ENCODE measurements at places on chromosomes 13 and 19.

- DNase-seq, result peak; percentile 25
Measured at GRCh38 chr19:4337906-4338440, 654 bp downstream of the STAP2 start.

GRCh38 chr19:4399812-4400134 is 574 bp downstream of the SH3GL1 start:
- DNase-seq, result no peak

GRCh38 chr13:60109285-60109684 is 54.4 kb downstream of the DIAPH3 start:
- DNase-seq, result no peak

GRCh38 chr13:29598321-29598720 is 2.8 kb upstream of the SLC7A1 start:
- no peak for DNase-seq

DNA sequence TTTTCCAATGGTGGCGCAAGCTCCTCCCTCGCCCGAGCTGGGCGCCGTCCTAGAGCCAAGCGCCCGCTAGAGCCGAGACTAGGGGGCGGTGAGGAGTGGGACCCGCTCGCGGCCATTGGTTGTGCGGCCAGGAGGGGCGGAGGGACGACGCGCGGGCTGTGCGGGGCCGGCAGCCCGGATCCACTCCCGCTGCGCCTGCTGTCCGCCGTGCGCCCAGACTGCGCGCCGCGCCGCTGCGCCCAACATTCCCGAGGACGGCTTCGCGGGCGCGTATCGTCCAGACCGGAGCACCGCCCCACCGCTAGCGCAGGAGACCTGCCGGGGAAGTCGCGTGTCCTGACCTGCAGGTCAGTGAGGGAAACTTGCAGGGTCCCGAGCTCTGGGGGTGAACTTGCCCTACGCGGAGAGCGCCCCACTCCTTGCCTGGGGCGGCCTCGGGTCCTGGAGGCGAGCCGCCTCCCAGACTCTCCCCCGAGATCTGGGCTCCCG is at the start of gene SERTM1:
TSS of gene SERTM1 (plus strand) at position 183 of the 489 bp plus-strand sequence. CDS start 21,059 bp downstream, outside the sequence.
- DNase-seq, result no peak

DNA sequence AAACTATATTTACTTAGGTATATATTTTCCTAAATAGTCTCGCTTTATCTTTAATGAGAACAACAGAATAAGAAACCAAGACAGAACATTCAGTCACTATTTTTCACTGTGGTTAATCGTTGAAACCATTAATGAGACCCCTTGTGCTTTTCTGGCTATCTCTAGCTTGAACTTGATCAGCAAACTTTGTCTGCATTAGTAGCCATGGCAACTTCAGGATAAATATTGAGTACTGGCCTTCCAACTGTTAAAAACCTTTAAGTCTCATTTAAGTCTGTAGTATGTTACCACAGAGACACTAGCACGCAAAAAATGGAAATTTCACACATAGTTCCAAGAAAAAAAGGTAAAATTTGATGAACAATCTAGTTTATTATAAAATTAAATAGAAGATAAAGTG is 946.0 kb downstream of the SLITRK5 start:
- no peak for DNase-seq

DNA sequence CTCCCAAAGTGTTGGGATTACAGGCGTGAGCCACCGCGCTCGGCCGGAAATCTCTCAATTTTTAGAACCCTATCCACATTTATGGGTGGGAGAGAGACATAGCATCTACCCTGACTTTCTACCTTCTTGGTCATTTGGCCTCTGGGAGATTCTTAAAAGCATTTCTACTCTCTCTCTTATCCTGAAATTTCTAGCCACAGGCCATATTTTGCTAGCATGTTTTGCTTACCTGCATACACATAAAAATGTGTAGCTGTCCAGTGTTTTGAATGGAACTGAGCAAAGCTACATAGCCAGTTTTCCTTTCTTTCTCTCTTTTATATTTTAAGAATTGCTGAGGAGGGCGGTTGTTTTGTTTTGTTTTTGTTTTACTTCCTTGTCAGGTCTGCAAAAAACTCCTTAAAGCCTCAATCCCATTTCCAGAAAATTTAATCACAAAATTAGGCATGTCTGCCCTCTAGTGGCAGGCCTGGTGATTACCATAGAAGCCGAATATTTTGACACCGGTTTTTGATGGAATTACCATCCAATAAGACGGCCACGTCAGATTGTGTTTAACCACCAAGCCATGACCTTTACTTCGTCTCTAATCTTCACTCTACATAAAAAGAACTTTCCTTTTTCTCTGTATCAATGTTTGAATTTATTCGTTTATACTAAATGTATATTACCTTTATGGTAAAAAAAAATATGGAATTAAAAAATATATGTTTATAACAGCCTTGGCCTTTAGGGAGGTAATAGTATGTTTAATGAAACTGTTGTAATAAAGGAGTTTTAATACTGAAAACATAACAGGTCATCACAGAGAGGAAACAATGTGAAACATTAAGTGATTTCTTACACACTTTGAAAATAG is 34.4 kb upstream of the OXGR1 start:
- peak; percentile 41 for DNase-seq

- no peak for DNase-seq
Measured at GRCh38 chr13:43022934-43023288, 475 bp upstream of the DNAJC15 start.

- peak; percentile 66 for DNase-seq
Measured at GRCh38 chr13:30133996-30134395, 173.4 kb downstream of the KATNAL1 start.

DNA sequence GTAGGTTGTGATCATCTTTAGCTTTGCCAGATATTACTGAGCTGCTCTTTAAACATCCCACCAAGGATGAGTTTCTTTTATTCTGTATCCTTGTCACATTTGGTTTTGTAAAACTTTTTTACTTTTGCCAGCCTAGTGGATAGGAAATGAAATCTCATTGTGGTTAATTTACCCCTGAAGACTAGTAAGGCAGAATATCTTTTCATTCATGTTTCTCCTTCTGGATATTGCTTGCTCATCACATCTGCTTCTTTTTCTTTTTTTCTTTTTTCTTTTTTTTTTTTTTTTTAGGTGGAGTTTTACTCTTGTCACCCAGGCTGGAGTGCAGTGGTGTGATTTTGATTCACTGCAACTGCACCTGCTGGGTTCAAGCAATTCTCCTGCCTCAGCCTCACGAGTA is 31.3 kb downstream of the SIPA1L3 start:
- DNase-seq, result no peak

DNA sequence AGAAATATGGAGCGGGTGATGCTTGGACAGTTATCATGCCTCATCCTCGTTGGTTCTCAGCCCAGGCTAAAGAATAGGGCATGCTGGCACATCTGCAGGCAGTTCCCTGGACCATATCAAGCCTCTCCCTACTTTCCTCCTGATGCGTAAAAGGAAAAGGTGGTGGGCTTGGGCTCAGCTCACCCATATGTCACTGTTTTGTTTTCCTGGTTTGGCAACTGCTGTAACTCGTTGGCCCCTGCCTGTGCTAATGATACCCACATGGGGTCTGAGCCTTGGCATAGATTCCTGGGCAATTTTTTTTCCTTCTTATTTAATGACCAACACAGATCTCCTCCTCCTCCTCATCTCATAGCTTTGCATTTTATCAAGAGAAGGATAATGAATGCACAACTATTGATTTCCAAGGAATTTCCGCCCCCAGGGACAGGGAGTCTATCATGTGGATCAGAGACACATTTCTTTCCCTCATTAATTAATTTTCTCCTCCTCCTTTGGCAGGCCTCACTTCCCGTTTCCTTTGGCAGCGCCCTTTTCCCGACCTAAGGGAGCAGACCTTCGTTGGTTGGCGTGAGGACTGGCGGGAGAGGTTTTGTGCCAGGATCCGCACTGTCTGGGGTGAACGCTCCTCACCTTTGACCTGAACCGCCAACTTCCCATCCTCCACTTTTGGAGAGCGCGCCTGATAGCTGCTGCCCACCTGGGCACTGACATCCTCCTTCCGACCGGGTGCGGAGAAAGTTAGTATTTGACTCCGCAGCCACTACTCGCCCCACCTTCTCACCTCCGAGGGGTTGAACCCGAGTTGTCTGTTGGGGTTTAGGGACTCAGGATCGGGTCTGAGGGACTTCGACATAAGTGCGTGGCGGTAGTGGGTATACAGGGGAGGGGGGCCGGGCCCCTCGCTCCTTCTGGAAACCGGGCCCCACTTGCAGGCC is 3.4 kb upstream of the POU4F1 start:
- no peak for DNase-seq

GRCh38 chr19:39408392-39409207 is 2.0 kb downstream of the ZFP36 start:
- DNase-seq, result peak; percentile 53

DNA sequence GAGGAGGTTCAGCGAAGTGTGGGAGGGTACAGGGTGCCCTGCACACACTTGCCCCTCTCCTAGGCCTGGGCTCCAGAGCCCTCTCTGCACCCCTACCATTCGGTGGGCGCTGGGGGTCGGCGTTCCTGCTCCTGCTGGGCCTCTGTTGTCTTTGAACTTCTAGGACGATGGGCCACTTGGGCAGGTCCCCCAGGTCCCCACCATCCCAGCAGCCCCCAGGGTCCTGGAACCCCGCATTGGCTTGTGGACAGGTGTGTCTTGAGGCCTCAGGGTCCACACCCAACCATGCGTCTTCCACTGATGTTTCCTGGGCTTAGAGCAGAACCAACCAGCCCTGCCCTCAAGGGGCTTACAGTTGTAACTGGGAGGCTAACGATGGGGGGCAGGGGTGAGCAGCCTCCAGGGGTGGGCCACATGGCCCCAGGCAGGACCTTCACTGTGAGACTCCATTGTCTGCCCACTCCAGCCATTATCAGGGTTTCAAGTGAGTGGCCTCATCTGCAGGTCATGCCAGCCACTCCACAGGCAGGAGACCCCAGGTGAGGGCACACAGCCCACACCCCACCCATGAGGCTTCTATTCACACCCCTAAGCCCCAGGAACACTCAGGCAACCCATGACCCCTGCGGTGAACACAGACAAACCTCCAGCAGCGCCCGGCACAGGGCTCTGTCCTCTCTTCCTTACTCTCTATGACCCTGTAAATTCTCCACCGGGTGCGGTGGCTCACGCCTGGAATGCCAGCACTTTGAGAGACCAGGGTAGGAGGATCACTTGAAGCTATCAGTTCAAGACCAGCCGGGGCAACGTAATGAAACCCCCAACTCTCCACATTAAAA is 2.0 kb upstream of the KLF16 start:
- no peak for DNase-seq

GRCh38 chr13:32026623-32027022 is 5.0 kb upstream of the FRY start:
- DNase-seq, result no peak

GRCh38 chr13:28442839-28443238 is 52.1 kb downstream of the FLT1 start:
- DNase-seq, result no peak

GRCh38 chr13:110305544-110305943 is 1.4 kb downstream of the COL4A1 start:
- DNase-seq, result no peak

GRCh38 chr19:5251096-5252065 is 89.2 kb downstream of the PTPRS start:
- DNase-seq, result no peak

DNA sequence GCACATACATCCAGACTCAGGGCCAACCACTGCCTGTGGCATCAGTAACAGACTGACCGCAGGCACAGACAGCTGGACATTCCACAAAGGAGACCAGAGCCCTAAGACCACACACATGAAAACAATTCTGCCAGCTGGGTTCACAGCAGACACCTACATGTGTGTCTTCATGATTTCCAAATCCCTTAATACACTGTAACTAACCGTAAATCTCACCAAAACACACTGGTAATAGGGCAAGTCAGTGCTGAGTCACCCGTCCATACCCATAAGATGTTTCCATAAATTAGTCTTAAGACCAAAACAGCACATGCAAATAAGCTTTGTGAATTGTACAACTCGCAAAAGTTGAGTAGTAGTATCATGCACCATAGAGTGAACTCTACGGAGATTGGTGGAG is 65.4 kb downstream of the TUBGCP3 start:
- peak; percentile 37 for DNase-seq

DNA sequence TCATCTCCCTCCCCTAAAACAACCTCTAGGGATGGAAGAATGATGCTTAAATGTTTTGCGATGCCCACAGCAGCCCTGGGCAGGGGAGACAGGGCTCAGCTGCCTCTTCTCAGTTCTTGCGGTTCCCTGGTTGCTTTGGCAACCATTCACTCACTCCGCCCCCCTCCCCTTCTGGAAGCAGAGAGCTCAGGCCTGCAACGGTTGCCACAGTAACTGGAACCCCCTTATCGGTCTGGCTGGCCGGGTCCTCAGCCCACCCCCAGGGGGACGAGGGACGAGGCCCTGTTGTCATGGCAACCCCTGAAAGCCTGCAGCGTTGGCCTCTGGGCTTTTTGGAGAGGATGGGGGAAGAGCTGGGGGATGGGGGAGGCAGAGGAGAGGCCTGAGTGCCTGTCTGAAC is 19.5 kb downstream of the NOVA2 start:
- DNase-seq, result no peak

DNA sequence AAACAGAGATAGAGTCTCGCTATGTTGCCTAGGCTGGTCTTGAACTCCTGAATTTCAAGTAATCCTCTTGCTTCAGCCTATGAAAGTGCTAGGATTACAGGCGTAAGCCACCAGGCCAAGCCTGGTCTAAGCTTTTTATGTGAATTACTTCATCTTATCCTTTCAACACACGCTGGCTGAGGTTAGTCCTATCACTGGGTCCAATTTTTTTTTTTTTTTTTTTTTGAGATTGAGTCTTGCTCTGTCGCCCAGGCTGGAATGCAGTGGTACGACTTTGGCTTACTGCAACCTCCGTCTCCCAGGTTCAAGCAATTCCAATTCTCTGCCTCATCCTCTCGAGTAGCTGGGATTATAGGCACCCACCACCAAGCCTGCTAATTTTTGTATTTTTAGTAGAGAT is 10.4 kb downstream of the MYO1F start:
- DNase-seq, result peak; percentile 57

DNA sequence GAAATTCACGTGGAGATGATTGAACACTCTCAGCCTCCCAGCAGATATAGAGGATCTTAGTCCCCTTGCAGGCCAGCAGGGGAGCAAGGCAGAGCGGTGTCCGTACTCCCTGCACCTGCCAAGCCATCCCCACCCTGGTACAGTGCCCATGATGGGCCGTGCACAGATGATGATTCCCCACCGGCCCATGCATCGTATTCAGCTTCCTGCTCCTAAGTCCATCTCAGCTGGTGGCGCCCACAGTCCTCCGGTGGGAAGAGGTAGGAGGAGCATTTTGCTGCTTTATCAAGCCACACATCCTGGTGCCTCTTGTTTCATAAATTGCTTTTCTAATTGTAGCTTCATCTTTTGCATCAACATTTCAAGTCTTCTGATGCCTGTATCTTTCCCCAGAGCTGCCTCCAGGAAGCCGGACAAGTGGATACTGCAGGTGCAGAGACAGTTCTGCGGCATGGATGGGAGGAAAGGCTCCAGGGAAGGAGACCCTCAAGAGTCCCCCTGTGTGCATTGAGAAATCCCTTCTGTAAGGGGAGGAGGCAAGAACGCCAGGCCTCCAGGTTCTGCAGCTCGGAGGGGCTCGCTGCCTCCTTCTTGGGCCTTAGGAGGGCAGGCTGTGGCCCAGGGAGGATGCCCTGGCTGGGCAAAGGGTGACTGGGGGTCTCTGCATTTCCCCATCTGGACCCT is 55.3 kb downstream of the F2RL3 start:
- DNase-seq, result no peak

- DNase-seq, result no peak
Measured at GRCh38 chr13:114225610-114226009, 9.1 kb upstream of the CDC16 start.
